ENCODE measurements at places on chromosomes 13 and 19.

DNA sequence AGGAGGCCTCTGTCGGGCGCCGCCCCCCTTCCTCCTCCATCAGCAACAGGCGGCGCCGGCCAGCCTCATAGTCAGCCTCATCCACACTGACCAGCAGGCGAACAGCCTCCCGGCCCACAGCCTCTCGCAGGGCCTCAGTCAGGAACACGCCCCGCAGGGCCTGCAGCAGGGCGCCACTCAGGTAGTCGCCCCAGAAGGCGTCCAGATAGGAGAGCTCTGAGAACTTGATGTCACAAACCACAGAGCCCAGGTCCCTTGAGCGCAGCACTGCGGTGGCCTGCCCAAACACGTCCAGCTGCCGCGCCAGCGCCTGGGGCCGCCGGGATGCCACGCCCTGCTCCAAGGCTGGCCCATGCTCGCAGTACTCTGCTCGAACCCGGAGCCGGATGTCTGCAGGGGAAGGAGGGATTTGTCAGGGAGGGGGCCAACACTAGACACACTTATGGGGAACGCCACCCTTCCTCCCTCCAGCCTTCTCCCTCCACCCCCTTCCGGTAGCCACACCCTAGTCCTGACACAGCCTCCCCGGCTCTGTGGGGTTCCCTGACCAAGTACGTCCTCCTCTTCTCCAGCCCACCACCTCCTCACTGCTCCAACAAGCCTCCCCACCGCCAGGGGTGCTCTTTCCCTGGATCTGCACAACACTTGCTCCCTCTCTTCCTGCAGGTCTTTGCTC is 17.9 kb downstream of the DEDD2 start:
- DNase-seq, result no peak

DNA sequence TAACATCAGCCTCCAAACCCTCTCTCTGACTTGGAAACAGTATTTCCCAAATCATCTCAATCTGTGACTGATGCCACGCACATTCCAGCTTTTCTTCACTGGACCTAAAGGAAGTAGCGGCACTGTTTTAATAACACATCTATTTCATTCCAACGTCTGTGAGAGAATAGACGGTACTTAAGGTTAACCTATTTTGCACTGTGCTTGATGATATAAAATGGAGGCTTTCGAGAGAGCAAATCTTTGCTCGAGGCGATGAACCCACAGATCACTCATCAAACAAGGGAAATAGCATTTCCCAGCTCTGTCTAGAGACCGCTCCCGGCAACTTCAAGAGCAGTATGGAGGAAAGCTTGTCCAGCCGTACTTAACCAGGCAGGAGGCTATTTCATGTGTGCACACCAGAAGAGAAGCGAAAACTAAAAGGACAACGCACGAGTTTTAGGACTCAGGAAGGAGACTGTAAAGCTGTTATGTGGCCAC is 2.9 kb downstream of the UBL3 start:
- no peak for DNase-seq

- no peak for DNase-seq
These were observed 797.5 kb upstream of the SPRY2 start for GRCh38 chr13:81138353-81138980.

GRCh38 chr13:114115796-114116195 is 16.6 kb downstream of the RASA3 start:
- DNase-seq, result no peak

- DNase-seq, result no peak
These were observed 8.7 kb downstream of the BRD4 start for GRCh38 chr19:15323496-15324235.

DNA sequence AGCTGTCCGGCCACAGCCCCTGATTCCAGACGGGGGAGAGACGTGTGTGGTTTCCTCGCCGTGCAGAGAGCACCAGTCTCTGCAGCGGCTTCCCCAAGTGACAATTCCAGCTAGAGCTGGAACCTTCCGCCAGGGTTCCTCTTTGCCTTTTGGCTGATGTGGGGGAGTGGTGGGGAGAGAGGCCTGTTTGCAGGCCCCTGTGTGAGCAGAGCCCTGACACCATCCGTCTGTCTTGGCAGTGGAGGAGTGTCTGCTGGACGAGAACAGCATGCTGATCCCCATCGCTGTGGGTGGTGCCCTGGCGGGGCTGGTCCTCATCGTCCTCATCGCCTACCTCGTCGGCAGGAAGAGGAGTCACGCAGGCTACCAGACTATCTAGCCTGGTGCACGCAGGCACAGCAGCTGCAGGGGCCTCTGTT is 25.0 kb downstream of the LAMP1 start:
- no peak for DNase-seq

DNA sequence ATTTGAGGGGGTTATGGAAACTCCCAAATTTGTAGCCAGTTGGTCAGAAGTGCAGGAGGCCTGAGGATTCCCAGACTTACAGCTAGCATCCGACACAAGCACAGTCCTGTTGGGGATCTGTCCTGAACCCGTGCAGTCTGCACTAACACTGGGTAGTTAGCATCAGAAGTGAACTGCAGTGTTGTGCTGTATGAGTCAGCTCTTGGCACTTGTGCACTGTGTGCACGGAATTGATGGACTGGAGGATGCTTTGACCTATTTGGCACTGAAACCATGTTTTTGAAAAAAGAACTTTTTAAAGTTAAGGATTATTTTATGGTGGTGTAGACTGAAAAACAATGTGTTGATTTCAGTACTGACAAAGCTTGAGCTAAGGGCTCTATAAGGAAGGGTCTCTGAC is 279.0 kb downstream of the NHLRC3 start:
- DNase-seq, result no peak

- no peak for DNase-seq
These were observed 102.1 kb downstream of the INSR start for GRCh38 chr19:7191946-7192691.

All from vagina (tissue), 2 donors.